ENCODE measurements at places on chromosomes 4 and X.

DNA sequence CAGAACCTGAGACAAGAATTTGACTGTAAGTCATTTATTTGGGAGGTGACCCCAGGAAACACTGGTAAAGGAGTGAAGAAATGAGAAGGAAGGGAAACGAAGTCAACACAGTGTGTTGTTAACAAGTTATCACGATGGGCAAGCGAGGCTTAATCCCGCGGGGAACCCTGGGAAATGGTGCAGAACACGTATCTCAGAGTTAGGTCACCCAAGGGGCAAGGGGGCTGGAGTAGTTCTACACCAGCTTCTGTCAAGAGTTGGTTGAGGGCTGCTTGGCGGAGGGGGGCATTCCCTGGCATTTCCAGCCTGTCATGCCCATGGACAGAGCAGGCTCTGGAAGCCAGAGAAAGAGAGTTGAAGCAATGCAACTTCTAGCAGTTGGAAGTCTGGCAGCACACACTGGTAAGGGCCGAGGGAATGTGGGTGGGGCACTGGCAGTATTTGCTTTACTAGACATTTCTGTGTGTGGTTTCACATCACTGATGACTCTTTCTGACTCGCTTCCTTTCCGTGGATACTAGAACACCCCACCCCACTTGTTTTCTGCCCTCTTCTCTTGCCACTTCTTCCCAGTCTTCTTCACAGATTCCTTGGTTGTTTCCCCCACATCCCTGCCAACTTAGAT lies 52.2 kb upstream of the ADGRG2 start:
- no peak for DNase-seq

- DNase-seq: peak; percentile 43
Measured at GRCh38 chr4:147683717-147684700, at the start of gene PRMT9. Gene PRMT9 (minus strand): TSS chr4:147684163. CDS start chr4:147683987, 176 bp downstream.

DNA sequence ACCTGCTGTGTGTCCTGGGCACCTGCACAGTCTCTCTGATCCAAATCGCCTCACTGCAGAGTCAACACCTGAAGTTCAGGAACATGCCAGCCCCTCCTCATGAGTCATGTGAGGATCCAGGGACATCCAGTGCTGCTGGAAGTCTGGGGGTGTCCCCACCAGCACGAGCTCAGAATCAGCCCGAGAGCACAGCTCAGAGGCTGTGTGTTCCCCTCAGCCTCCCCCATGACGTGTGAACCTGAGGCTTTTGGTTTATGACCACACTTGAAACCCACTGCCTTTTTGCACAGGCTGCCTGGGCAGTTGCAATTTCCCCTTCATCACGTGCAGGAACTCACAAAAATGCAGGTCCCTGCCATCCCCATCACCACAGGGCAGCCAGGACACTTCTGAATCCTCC lies 47.1 kb downstream of the PPP2R2C start:
- no peak for DNase-seq

DNA sequence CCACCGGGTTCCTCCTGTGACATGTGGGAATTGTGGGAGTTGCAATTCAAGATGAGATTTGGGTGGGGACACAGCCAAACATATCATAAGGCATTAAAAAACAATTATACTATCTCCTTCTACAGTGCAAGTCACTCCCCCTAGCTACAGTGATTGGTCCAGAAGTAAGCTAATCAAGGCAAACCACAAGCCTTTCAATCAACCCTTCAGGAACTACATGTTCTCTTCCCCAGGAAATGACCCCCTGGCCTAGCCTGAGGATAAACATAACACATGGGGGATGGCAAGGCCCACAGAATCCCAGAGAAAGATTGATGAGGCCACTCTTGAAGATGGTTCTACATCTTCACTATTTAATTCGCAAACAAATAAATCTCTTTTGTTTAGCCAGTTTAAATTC lies 25.2 kb upstream of the FAM241A start:
- DNase-seq: no peak

GRCh38 chr4:168028970-168029597 lies 63.3 kb upstream of the ANXA10 start:
- DNase-seq: no peak
